A549 treated with dexamethasone at 1 μM for 4 hours (cell line): ENCODE measurements at places on chromosomes 2 and 18. TPM values are rescaled to one million over a fixed set of nuclear protein-coding genes. Genes with fewer than 3 reads are reported as not detected.

PDE6D gene
- 20.9 to 24.0 TPM (median 23.1 TPM) in 5 replicates for total RNA-seq

CARF gene
- total RNA-seq: 1.0 to 2.1 TPM (median 1.5 TPM) in 5 replicates

TUBA3E gene
- 4.4 to 6.3 TPM (median 5.5 TPM) in 5 replicates for total RNA-seq

IL36B gene
- 0.09 to 0.28 TPM (median 0.13 TPM) in 3 of 5 replicates, not detected in the others for total RNA-seq

SMCHD1 gene
- total RNA-seq: 15.2 to 17.9 TPM (median 16.3 TPM) in 5 replicates

LBX2 gene
- 2.7 to 3.7 TPM (median 3.0 TPM) in 5 replicates for total RNA-seq

MC2R gene
- not detected in 5 replicates for total RNA-seq

SEMA4C gene
- 15.0 to 20.6 TPM (median 18.2 TPM) in 5 replicates for total RNA-seq

ESCO1 gene
- 8.7 to 11.6 TPM (median 9.4 TPM) in 5 replicates for total RNA-seq
